GM03348 (cell line): ENCODE measurements at places on chromosomes 3 and 15.

GRCh38 chr15:80674245-80674614, 20.9 kb upstream of the ABHD17C start:
- peak; percentile 32 for DNase-seq

DNA sequence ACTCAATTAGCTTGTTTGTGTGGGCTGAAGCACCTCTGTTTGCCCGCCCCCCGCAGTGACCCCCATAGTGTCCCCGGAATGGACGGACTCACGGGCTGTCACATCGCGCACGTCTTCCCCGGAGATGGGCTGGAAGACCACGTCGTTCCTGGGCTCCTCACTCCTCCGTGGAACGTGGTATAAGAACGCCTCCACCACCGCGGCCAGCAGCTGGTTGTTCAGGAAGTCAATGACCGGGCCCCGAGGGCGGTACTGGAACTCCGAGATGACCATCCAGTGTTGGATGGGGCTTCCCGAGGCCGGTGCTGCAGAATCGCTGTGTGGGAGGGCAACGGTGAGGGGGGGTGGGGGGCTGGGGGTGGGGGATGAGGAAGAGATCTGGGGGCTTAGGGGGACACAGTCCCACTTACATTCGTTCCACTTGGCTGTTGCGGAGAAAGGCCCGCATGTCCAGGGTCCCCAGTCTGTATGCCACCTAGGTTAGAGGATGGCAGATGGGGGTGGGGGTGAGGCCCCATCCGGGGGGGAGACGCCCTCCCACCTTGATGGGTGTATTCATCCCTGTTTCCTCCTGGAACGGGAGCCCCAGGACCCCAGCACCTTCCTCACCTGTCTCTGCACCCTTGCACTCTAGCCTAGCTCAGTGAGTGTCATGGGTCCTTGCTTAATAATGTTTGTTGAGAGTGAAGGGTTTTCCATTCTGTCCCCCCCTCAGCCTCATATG, 30.2 kb downstream of the MUC20 start:
- no peak for DNase-seq

DNA sequence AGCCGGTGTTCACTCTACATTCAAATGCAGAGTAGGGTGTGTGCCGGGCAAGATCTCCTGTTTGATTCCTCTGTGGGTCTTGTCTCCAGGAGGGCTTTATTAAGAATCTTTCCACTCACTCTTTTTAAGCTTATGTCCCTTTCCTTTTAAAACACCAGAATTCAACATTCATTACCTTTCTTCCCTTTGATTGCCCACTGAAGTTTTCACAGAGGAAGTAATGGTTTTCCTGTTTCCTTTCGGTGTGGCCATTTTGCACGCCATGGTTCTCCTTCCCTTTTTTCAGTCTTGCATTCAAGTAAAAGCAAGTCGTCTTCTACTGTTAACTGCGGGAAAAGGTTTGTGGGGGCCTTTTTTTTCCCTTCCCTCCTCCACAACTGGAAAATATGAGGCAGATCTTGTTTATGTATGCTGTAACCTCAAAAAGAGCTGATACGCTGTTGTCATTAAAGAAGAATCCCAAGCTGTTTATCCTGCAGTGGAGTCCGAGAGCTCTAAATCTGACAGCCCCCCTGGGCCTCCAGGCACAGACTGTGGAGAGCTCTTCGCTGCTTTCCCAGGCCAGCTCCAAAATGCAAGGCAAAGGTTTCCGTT, 40.5 kb downstream of the FILIP1L start:
- DNase-seq = no peak

DNA sequence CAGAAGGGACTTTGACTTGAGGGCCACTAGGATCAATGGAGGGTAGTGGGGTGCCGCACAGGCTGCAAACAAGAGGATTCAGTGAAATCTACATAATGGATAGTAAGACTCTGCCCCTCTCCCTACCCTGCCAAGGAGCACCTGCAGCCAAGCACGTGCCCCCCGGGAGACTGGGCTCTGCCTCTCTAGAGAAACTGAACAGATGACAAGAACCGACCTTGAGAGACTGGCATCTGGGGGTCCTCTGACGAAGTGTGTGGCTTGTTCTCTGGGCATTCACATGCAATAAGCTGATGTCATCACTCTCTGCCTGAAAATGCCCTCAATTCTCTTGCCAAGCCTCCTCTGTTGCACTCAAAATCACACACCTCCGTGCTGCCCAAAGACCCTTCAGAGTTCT, 132.3 kb downstream of the FAM43A start:
- no peak for DNase-seq

GRCh38 chr3:48428088-48428571, 1.8 kb downstream of the PLXNB1 start:
- no peak for DNase-seq

DNA sequence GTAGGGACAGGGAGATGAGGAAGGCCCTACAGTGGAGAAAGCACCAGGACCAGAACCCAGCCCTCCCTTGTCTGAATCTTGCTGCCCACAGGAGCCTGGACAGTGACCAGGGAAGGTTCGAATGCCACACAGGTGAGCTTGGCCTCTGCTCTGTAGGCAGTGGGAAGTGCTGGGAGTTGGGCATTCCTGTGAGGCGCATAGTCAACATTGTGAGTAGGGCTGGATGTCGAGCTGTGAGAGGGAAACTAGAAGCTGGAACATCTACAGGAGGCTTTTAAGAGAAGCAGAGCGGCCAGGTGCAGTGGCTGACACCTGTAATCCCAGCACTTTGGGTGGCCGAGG, 20.3 kb upstream of the ALAS1 start:
- no peak for DNase-seq

DNA sequence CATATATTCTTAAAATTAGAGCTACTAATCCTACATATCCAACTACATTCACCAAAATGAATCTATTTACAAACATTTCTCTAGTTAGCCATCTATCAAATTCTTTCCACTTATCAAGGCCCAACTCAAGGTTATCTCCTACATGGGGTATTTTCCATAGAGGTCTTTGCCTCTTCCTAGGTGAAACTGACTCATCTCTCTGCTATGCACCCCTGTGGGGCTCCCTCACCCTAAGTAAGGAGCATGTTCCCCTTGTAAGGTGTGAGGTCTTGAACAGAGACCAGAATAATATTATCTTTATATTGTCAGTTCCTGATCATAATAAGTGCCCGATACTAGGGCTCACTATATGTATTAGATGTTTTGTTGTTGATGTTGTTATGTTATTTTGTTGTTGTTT, 74.6 kb upstream of the TSC22D2 start:
- no peak for DNase-seq

DNA sequence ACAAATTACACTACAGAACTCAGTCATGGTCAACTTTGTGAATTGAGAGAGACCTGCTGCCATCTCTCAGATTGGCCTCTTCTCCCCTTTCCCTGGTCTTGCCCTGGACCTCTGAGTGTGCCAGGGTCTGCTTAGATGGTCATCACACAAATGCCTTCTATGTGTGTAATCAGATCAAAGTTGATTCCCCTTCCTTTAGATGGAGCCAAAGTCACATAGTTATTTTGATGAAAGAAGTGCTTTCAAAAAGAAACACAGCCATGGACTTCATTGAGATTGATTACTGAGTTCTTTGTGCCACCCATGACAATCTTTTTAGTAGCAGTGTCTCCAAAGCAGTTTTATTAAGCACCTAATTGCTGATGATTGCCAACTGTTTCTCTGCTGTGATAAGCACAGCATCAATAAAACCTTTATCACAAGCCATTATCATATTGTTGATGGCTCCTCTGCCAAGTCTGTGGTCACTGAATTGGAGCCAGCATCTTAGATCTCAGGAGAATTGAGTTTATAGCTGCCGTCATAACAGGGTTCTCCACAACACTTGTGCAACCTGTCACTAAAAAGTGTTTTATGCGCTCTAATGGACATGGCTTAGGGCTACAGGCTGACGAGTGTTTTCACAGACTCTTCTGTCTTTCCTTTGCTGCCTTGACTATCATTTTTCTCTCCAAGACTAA, 149.7 kb upstream of the NUDT16 start:
- no peak for DNase-seq

DNA sequence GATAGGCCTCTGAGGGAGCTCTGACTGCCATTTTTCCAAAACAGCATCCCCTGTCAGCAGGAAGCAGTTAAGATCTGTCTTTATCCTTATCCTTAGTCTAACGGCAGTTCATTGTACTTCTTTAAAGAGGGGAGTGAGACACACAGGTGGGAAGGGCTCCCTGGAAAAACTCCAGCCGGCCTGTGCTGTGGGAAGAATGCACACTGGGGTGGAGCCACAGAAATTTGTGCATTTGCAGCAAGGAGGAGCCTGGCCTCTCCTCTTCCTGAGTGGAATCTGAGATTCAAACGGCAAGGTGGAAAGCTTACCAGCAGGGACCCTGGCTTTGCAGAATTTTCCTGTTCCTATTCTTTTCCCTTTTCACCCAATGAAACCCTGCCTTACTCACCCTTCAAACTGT, 1209.4 kb downstream of the ROBO2 start:
- DNase-seq = no peak

GRCh38 chr3:35291471-35292236, 347.7 kb upstream of the ARPP21 start:
- DNase-seq = no peak

- no peak for DNase-seq
These were observed 54.4 kb downstream of the ATP8B4 start for GRCh38 chr15:50064673-50065072.

- no peak for DNase-seq
These were observed 15.3 kb downstream of the PYDC2 start for GRCh38 chr3:191476066-191476772.

- DNase-seq = no peak
These were observed 53.2 kb upstream of the CDV3 start for GRCh38 chr3:133520286-133520685.

GRCh38 chr3:177284383-177284881, 87.2 kb upstream of the TBL1XR1 start:
- peak; percentile 43 for DNase-seq

GRCh38 chr3:151976211-151977050, 103.0 kb downstream of the SUCNR1 start:
- peak; percentile 83 for DNase-seq

GRCh38 chr3:48466386-48467109, 20.0 kb downstream of the ATRIP start:
- no peak for DNase-seq

DNA sequence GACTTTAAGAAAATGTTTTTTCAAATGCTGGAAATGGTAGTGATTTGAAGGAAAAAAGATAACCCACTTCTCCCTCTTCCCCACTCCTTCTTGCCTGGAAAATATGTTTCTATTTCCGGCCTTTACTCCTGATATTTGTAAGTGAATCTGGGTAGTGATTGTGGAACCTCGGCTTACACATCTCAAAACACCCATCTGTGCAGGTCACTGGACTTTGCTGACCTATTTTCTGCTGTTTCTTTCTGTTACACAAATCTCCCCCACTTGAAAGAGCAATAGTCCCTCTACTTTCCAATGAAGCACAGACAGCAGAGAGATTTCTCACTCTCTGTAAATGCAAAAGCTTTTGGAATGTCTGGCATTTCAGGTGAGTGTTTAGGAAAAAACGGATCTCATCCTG, 76.9 kb upstream of the ICE2 start:
- DNase-seq = no peak

- no peak for DNase-seq
These were observed at the start of gene OSTN for GRCh38 chr3:191198932-191199331. OSTN (plus strand) TSS chr3:191199241; CDS start chr3:191212533, 13,292 bp downstream.

- DNase-seq = no peak
These were observed 1015.5 kb downstream of the PLOD2 start for GRCh38 chr3:145145461-145145860.

DNA sequence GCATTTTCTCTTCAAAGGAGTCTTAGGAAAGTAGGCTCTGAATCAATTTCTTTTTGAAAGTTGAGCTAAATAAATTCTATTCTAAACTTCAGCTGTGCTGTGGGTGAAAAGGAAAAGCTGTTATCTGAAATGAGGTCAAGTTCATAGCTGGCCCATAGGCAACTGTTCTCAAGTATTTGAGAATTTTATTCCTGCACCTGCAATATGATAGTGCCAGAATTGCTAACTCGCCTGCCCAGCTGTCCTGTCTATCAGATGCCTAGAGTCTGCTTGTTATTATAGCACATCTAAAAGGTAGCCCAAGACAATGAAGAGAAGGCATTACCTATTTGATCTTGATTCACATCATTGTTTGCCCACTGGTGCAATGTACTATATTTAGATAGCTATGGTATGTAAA, 798.7 kb downstream of the DIPK2A start:
- no peak for DNase-seq

- no peak for DNase-seq
These were observed 15.9 kb upstream of the HES1 start for GRCh38 chr3:194119831-194120590.

GRCh38 chr3:24704496-24704895, 209.8 kb upstream of the THRB start:
- peak; percentile 5 for DNase-seq

GRCh38 chr3:107258300-107258699, 118.9 kb upstream of the CCDC54 start:
- no peak for DNase-seq

DNA sequence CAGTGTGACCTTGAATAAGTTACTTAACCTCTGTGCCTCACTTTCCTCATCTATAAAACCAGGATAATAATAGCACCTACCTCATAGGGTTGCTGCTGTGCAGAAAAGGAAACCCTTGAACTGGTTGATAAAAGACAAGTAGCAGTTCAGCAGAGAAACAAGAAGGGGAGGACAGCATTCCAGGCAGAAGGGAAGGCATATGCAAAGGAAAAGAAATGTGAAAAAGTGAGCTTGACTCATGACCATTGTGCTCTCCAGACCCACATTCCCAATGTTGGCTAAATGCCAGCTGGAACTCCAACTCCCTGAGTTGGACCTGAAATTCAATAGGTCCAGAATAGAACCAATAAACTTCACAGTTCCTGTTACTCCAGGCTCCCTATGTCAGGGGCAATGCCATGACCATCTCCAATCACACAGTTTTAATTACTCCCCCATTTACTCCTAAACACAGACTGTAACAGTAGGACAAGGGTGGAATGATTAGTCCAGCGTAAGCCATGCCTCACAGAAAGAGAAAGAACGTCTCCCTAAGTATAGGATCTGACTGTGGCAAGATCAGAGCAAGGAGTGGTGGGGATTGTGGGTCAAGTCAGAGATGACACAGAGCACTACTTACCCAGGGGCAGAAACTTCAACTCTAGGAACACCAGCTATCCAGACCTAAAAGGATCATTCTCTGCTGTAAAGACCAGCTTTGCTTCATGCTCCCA, 26.9 kb downstream of the PRKAR2A start:
- DNase-seq = peak; percentile 29
